ENCODE measurements at places on chromosomes 4 and X.

- DNase-seq: no peak
Measured at GRCh38 chr4:166400270-166400894, 527.3 kb downstream of the TLL1 start.

DNA sequence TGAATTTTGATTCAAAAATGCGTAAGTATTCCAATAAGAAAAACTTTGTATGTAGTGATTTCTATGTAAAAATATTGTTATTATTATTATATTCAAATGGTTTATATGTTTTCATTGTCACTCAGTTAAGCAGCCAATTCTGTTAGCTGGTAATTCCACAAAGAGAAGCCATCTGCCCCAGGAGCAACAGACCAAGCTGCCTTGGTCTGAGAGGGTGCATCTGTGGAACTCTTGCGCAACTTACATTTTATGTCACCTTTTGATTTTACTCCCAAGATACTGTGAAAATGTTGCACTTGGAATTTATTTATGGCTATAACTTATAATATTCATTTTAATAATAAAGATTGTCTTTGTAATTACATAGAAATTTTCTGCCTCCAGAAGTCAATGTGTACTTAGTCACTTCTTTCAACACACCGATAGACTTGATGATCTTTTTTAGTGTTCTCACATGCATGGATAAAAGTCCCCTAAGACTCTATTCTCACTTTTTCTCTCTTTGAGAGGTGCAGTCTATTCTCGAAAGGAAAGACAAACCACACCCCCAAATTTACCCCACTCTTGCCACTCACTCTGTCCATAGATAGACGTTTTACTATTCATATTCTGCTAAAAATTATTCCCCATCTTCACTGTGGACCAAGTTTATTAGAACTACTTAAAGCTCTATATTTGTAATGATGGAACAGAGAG, 30.6 kb downstream of the GPR174 start:
- no peak for DNase-seq

- DNase-seq: no peak
Measured at GRCh38 chrX:41526925-41527324, 79.8 kb downstream of the NYX start.

GRCh38 chr4:100063355-100063754, 113.3 kb upstream of the H2AZ1 start:
- DNase-seq: no peak

- no peak for DNase-seq
Measured at GRCh38 chr4:38857354-38858096, 908 bp upstream of the TLR6 start.

DNA sequence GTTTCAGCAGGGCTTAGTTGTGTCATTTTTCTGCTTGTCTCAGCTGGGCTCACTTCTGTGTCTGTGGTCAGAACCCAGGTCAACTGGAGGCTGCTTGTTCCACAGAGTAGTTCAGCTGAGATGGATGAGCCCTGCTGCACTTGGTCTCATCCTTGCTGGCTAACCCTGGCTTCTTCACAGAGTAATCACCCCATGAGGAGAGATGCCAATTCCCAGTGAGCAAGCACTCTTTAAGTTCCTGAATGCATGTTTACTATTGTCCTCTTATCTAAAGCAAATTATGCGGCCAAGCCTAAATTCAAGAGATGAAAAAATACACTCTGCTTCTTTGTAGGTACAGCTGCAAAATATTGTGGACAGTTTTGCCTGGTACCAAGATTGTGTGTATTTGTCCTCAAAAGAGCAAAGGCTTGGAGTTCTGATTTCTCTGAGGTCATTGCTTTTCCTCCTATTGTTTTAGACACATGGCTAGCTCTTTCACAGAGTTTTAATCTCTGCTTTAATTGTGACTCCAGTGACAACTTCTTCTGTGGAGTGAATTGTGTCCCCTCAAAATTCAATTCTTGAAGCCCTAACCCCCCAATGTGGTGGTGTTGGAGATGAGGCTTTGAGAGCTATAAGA, 236.6 kb upstream of the ANKRD50 start:
- no peak for DNase-seq

DNA sequence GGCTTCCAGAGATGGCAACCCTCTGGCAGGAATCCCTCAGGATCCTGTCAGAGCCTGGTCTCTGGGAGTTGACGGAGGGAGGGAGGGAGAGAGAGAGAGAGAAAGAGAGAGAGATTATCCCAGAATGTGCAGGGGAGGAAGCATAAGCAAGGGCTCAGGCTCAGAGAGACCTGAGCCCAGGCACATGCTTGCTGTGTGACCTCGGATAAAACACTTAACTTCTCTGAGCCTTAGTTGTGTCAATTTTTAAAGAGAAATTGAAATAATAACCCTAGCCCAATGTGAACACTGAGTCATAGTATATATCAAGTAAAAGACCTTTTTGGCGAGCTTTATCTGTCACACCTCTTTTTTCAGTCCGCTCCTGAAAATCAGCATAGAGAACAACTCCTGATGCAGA, 473 bp upstream of the USP51 start:
- DNase-seq: no peak

- no peak for DNase-seq
Measured at GRCh38 chrX:10110316-10110935, 46.3 kb upstream of the CLCN4 start.

- no peak for DNase-seq
Measured at GRCh38 chr4:26406346-26406975, 83.8 kb downstream of the CCKAR start.

DNA sequence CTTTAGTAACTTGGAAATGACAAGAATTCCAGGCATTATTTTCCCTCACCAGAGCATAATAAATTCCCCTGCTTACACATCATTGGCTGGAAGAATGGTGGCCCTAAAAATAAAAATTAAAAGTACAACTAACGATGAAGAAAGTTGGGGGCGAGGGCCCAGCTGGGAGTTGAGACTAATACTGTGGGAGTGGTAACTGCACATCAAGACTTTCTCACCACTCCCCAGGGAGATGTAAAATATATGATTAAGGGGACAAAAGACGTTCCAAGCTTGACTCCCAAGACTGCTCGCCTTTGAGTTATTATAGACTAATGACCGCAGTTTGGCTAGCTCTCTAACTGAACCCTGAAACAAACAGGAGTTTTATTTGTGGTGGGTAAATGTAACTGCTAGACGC, 30.0 kb downstream of the SMIM31 start:
- no peak for DNase-seq

DNA sequence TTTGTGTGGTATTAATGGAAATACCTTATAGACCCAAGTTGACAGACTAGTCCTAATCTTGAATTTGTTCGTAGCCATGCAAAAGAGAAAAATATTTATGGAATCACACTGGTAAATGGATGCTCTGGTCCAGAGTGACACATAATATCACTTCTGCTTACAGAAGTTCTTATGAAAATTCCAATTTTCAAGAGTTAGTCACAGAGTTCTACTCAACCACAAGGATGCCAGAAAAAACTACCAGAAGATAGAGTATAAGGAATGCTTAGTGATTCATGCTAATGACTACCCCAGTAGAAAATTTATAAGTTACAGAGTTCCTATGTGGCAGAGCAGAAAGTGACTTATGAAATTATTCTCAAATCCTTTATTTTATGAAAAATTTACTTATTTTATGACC, 1384.8 kb downstream of the FAM133A start:
- DNase-seq: no peak

- no peak for DNase-seq
Measured at GRCh38 chr4:58175024-58175423, 1064.8 kb upstream of the IGFBP7 start.

DNA sequence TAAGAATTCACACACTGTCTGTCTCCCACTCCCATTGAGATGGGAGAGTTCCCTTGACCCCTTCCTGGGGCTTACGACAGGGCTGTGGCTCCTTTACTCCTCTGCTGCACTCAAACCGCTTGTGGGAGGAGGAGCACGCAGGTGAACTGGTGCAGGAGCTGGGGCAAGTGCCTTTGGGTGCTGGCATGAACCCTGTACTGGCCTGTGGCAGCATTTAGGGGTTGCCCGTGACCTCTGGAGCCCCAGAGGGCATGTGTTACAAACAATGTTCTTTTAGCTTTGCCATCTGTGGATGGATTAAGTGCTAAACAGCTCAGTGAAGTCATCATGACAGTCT, 21.8 kb upstream of the FTHL17 start:
- no peak for DNase-seq

DNA sequence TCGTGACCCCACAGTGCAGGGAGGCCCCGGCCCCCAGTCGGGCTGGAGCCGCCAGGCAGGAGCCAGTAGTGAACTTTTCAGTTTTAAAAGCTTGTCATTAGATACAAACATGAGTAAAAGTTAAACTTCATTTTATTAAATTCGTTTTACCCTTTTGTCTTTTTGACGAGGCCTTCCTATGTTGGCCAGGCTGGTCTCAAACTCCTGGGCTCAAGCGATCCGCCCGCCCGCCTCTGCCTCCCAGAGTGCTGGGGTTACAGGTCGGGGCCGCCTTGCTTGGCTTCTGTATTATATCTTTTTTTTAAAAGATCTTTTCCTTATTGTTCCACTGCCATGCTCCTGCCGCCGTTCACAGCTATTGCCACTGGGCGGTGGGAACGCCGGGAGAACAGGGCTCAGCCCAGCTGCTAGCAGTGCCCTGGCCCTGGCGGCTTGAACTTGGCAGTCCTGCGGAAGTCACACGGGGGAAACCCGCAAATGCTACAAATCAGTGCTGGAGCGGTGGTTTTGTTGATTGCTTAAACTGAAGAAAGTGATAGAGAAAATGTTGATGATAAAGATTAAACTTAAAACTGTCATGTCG, 968 bp upstream of the NELFA start:
- no peak for DNase-seq

DNA sequence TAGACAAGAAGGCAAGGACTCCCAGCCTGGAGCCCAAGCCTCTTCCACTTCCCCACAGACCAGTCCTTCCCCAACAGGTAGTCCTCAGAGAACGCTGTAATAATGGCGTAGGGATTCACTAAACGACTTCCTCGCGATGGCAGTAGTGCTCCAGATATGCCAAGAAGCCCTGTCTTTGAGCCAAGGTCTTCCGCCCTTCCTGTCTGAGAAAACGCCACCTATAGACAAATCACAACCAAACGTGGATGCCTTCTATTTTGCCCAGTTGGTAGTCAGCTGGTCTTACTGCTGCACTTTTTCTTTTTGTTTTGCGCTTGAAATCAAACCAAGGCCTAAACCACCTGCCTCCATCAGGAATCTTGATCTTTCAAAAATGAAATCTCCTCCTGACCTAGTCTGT, 203.3 kb downstream of the OR13H1 start:
- no peak for DNase-seq

DNA sequence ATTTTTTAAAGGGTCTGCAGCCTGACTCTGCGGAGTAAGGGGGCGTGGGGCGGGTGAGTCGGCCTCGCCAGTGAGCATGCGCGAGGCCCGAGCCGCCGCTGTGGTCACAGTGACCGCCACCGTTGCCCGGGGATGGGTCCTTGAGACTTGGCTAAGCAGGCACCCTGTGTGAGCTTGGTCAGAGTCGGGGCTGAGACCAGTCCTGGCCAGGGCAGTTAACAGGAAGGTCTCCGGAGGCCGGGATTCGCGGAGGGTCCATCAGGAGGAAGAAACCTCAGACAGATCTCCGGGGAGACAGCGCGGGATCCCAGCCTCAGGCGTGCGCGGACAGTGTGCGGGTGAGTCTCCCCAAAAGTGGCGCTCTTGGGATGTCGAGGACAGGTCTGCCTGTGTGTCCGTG, 1384.4 kb upstream of the PCDH10 start:
- no peak for DNase-seq

DNA sequence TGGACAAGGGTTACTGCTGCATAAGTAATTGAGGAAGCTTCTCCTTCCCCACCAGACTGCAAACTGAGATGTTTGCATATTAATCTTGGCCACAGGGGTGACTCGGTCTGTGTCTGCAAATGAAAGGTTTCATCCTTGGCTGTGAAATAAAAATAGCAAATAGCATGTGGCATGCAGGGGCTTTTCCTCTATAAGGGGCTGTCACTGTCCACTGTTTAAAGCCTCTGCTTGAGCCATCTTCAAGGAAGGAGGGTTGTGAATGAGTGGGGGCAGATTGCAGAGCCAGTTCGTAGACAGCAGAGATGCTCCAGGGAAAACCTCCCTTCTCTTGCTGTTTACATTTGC, 33.3 kb downstream of the TMSB4X start:
- no peak for DNase-seq

DNA sequence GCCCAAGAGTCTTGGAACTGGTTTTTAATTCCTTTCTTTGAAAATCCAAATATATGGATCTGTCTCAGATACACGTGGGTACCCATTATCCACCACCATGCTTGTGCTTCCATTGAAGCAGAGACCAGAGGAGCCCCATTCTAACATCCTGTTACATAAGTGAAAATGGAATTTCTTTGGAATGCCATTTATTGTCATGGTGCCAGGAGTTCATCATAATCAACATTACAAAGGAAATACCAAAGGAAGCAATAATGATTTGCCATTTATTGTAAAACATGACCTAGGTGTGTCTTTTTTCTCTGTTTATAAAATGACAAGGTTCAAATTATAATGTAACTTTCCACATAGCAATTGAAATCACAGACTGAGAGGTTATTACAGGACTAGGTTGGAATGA, 61.7 kb downstream of the PALLD start:
- no peak for DNase-seq

GRCh38 chrX:68503836-68504636, 5.2 kb downstream of the YIPF6 start:
- peak; percentile 10 for DNase-seq

Measured in stimulated activated effector memory CD8-positive, alpha-beta T cell treated with anti-CD3 and anti-CD28 coated beads, Interleukin-12 subunit alpha, Interleukin-12 subunit beta, amount 100 ng/mL, for 72 hours (primary cell).